Urinary bladder (tissue), 4 donors: ENCODE measurements at places on chromosomes 5 and 9. TPM values are rescaled to one million over a fixed set of nuclear protein-coding genes. Genes with fewer than 3 reads are reported as not detected.

Gene FAT2
- total RNA-seq: 5.0 TPM

GRCh38 chr9:113492343-113493202 is 29.0 kb downstream of the RGS3 start:
- no peak for DNase-seq

DNA sequence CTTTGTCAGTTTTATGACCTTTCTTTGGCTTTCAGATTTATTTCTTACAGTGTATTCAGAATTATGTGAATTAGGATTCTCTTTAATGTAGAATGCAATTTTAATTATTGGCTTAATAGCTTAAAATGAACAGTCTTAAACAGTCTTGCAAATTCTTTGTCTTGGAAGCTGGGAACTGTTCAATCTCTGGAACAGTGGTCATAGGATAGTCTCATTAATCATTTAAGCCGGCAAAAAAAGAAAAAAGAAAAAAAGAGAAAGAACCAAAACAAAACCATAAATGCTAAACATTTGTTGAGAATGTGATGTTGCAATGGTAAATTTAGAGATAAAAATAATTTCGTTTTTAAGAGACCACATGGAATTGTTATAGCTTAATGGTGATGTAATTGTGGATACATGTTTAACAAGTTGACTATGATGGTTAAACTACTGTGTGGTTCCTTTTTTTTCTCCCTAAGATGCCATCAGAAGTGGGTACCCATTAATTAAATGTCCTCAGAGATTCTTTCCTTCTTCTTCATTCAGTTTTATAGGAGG is 61.6 kb downstream of the NNT start:
- no peak for DNase-seq

Gene CETN3
- total RNA-seq: 40.2 TPM

Gene CTNND2
- 1.4 TPM for total RNA-seq

DNA sequence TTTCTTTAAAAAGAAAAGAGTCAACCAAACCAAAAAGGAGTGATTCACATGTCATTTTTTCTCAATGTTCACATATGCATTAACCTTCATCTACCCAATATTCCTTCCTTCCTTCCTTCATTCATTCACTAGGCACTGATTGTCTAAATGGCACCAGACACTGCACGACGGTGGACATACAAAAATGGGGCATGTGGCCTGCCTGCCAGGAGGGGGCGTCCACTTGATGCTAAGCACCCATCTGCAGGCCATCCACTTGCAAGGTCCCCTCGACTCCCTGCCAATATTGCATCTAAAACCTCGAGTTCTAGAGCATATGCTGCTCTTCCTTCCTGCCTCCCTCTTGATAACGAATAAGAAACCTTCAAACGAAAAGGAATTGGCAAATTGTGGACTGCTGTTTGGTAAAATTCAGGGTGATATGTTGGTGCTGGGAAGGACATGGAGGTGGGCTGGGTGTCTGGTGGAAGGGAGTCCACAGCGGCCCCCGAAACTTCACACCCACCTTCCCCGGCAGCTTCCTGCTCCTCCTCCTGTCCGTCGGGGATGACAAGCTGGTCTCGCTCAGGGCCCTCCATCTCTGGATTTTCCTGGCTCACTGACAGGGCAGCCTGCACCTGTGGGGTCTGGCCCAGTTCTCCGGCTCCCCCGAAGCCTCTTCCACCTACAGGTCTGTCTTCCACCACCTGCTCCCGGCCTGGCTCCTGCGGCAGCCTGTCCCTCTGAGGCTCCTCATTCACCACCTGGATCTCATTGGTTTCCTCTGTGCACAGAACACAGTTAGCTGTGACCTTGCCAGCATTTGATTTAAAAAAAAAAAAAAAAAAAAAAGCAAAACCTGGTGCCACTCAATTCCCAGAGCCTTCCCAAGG is 64.3 kb downstream of the GOLM1 start:
- no peak for DNase-seq

Gene BARX1
- not detected for total RNA-seq

DNA sequence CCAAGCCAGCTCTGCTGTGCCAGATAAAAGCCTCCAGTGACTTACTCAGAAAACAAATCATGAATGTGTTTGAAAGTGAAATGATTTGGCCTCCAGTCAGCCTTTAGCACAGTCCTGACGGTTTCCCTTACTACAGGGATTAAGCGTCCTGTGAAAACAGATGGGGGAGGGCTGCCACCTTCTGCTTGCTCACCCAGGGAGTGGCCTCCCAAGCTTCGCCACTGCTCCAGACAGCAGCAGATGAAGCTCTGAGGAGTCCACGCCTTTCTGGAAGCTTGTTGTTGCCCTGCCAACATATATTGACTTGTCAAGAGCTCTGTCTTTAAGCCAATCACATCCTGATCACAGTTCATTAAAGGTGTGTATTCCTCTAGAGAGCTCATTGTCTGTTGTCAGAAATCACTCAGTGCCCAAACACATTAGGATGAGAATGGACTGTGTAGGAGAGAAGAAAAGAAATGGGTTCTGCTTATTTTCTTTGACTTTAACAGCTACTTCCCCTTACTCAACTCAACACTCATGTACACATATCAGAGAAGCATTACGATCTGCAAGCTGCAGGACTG is 4.9 kb upstream of the FYB1 start:
- no peak for DNase-seq

Gene TMEM252
- total RNA-seq: not detected
